ENCODE measurements at places on chromosomes 5 and 9.

GRCh38 chr5:35442885-35443639 is 174.6 kb upstream of the SPEF2 start:
- DNase-seq: no peak

DNA sequence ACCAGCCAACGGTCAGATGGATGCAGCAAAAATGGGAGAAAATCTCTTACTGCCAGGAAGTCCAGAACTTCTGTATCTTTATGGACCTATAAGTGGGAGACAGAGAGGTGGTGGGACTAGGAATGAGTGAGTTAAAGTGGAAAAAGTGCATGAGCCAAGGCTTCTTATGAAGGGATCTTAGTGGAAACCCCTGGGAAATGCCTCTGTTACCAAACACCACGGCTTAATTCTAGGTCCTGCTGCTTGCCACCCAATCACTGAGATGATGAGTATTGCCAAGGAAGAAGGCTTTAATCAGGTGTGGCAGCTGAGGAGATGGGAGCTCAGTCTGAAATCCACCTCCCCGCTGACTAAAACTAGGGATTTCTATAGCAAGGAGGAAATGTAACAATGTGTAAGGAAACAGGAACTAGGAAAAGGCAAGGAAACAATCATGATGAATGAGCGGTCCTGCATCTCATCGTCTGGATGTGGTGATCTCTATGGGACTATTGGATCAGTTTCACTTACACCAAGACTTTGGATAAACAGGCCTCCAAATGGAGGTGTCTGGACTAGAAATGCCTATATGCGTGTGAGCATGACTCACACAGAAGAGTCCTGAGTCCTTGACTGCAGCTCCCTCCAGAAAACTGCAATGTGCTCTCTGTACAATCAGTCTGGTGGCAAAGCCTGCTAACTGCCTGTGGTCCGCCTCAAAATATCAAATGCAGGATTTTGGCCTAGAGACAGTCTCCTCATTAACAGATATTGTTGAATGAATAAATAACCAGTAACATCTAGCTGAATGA is 98.2 kb upstream of the PRR16 start:
- no peak for DNase-seq

GRCh38 chr5:113807427-113807991 is 294.0 kb downstream of the YTHDC2 start:
- no peak for DNase-seq

DNA sequence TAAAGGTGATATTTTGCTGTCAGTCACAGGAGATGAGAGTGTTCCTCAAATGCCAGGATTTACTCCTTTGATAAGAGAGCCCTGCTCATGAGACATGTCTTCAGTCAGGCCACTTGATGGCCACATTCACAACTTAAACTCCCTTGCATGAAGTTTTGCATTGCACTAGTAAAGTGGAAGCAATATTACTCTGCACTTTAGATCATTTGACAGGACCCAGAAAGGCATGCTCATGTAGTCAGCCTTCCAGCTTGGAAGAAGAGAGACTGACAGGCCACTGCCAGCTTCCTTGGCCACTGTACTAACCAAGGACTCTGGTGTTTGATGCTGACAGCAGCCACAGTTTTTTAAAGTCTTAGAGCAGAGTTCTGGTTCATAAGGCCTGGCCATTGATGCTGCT is 42.6 kb downstream of the NPR3 start:
- no peak for DNase-seq

GRCh38 chr9:95148208-95148520 is 169.3 kb downstream of the FANCC start:
- no peak for DNase-seq

GRCh38 chr9:94577571-94577970 is 16.1 kb downstream of the FBP2 start:
- no peak for DNase-seq

DNA sequence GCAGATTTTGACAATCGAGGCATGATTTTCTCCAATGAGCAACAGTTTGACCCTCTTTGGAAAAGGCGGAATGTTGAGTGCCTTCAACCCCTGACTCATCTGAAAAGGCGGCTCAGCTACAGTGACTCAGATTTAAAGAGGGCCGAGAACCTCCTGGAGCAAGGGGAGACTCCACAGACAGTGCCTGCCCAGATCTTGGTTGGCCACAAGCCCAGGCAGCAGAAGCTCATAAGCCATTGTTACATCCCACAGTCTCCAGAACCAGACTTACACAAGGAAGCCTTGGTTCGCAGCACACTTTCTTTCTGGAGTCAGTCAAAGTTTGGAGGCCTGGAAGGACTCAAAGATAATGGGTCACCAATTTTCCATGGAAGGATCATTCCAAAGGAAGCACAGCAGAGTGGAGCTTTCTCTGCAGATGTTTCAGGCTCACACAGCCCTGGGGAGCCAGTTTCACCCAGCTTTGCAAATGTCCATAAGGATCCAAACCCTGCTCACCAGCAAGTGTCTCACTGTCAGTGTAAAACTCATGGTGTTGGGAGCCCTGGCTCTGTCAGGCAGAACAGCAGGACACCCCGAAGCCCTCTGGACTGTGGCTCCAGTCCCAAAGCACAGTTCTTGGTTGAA is 13.6 kb downstream of the PTPDC1 start:
- no peak for DNase-seq

DNA sequence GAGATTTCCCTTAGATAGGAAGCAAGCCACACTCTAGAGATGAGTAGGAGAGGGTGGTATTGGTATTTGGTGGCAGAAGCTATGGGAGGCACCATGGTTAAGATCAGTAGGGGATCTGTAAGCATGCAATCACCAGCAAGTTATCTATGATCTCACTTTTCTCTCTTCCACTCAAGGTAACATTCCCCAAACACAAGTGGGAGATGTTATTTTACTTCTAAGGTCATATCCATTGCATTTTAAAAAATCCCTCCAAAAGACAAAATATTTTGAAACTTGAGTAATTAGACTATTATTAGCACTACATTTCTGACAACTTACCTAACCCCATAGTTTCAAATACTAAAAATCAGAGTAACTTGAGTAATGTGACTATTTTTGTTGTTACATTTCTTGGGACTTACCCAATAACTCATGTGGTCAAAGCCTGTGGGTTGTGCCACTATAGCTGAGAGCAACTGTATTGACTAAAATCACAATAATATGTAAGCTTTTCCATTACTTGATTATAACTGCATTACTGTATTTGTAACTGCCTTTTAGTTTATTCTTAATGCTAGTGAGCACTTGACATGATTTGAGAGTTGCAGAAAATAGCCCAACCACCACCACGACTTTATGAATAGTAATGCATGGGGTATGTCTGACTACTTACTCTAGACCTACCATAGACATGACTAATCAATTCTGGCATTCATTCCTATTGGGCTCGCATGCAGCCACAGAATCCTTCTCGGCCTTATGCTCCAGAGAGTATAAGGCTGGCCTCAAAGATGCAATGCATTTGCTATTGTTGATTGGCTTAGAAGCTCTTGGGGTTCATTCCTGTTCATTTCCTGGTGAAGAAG is 264.7 kb downstream of the TRIM32 start:
- no peak for DNase-seq

DNA sequence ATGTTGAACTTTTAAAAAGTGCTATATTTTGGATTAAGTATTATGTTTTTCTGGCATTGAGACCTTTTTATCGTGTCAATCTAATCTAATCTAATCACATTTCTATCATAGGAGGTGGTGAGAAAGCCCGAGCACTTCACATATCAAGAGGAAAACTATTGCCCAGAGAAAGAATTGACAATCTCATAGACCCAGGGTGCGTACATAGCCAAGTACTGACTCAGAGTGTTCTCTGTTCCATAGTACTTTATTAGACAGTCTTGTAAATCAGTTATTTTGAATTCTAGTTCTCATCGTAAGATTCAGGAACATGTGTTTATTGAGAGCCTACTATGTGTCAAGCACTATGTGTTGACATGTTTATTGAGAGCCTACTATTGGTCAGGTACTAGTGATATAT is 9.0 kb downstream of the MCCC2 start:
- no peak for DNase-seq

- no peak for DNase-seq
Measured at GRCh38 chr9:126474206-126474765, 139.4 kb upstream of the LMX1B start.

DNA sequence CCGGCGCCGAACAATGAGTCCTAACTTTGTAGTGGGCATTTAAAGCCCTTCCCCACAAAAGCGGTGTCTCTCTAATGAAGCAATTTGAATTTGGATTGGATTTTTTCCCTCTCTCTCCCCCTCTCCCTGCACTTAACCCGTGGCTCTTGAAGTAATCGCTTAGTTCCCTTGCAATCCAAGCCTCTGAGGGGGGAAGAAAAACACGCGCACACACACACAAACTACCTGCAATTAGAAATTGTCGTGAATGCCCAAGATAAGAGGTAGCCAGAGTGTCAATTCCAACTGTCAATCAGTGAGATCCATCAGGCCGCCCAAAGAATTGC is 1.2 kb downstream of the LHX6 start:
- DNase-seq: no peak

DNA sequence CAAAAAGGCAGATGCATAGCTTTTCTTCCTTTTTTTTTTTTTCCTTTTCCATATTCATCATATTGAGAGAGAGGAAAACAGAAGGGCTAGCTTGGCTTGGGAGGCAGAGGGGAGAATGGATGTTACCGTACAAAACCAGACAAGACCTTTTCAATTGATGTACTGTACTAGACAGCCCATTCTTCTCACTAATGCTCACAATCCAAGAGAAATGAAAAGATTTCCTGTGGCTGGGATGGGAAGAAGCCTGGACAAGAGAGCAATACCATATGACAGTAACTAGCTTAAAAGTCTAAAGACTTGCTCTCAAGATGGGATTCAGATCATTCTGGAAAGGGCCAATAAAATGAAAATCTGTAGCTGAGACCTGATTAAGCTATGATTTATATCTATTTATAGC is 3.4 kb downstream of the CEMIP2 start:
- no peak for DNase-seq

DNA sequence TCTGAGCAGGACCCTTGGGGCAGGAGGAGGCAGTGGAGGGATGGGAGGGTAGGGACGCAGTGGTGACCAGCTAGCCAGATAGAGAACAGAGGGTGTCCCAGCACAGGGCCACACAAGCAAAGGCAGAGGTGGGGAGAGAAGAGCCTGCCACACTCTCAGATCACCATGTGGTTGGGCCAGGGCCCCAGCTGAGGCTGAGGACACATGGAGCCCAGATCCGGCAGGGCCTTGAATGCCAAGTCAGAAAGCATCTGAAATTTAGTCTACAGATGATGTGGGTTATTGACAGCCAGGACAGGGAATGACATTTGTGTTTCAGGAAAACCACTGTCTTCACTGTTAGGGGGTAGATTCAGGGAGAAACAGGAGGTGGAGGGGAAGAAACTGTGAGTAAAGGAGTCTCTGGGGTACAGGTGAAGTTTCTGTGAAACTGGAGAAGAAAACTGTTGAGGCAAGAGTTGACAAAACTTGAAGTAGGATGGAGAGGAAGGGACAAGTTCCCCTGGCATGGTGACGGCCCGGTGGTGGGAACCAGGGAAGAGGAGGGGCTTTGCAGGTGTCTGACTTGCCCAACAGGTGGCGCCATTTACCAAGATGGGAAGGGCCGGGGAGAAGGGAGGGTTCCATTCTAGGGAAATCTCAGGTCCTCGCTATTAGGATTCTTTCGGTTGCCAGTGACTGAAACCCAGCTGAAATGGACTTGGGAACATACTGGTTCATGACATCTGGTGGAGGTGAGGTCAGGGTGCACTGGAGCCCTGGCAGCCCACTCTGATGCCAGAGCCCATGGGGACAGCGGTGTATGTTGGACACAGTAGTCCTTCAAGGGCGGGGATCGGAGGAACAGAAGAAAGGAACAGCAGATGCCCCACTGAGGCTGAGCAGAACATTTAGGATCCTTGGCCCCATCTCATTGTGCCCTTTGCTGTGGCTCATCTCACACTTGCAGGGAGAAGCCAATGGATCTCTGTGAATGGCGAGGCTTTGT is 100.1 kb downstream of the KCNIP1 start:
- no peak for DNase-seq

GRCh38 chr5:163564321-163564938 is 59.0 kb downstream of the MAT2B start:
- no peak for DNase-seq

DNA sequence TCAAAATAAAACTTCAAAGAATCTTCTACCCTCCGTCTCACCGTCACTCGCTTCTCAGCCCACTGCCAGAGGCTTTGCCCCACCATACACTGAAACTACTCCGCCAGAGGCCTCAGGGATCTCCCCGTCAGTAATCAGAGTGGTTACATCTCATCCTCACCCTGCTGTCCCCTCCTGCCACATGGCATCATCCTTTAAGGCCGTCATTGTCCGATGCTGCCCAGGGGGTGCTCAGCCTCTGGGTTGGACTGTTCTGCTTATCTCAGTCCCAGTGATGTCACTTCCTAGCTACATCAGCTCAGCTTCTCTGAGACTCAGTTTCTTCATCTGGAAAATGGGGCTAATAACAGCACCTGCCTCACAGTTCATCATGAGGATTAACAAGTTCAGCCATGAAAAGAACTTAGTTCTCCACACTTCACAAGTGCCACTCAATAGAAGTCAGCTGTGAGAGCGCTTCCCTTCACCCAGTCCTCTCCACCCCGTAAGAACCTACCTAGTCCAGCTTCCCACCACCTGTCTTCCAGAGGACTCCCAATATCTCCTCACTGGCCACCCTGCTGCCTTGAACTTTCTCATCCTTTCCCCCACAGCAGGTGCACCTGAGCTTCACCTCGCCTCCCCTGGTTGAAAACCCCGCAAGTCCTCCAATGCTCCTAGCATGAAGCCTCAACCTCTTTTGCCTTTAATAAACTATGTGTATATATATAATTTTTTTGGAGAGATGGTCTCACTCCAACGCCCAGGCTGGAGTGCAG is 2.8 kb upstream of the IL3 start:
- no peak for DNase-seq

DNA sequence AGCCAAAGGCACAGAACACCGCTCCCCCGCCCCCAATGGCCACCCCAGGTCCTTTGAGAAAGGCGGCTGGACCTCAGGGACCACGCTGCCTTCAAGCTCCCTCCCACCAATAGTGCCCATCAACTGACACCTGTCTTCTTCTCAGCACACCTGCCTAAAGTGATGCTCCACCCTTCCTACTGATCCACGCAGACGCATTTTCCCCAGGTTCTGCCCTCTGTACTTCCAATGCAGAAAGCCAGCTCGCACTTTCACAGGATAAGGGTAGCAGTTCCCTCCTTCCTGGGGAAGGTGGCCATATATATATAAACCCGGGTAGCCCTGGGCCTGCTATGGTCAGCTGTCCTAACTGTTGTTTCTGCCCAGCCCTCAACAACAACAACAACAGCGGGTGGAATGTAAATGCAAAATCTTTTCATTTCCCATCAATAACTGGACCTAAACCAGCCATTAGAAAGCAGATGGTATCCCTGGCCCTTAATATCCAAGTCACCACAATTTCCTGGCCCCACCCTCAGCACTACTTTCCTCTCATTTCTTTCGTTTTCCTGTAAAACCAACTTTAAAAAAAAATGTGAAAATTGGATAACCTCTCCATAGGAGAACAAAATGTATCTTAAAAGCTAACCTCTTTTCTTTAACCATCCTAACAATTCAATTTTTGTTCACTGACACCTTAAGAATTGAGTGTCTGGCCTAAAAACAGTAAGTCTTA is 1.7 kb downstream of the GOLM1 start:
- DNase-seq: no peak

- DNase-seq: no peak
Measured at GRCh38 chr9:79812507-79813257, 240.9 kb downstream of the TLE4 start.

- DNase-seq: no peak
Measured at GRCh38 chr5:1888541-1889251, 6.0 kb upstream of the IRX4 start.

Data from gastrocnemius medialis (tissue), 4 donors.